ENCODE measurements at places on chromosomes 6 and 20. TPM values are rescaled to one million over a fixed set of nuclear protein-coding genes. Genes with fewer than 3 reads are reported as not detected.

TFAP2C gene
- total RNA-seq, result not detected

DNA sequence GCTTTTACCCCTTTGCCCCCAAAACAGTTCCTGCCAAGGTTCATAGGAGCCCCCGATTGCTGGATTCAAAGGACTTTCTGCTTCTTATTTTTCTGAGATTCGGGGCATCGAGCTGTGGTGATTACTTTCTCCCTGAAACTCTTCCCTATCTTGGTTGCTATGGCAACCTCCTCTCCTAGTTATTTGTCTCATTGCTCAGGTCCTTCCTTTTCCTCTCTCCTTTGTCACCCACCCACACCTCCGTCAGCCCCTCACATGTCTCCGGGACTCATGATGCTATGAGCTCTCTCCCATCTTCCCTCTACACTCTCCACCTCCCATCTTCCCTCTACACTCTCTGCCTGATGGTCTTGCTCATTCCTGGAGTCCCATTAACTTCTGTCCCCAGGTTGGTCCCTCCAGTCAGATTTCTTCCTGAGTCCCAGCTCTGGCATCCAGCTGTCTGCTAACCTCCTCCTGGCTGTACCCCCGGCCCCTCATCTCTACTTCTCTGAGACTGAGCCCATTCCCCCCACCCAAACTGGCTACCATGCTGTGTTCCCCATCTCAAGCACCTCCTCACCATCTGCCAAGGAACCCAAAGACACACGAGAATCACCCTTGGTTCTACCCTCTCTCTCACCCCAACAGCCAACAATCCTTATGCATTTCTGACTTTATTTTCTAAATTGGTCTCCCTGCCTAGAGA lies 30.2 kb upstream of the NNAT start:
- H3K36me3 ChIP-seq, result no peaks in the 10 kb centered on the region
- no peaks in the 10 kb centered on the region for H3K4me1 ChIP-seq
- no peak for DNase-seq
- no peak overlapping the region for H3K4me3 ChIP-seq

DNA sequence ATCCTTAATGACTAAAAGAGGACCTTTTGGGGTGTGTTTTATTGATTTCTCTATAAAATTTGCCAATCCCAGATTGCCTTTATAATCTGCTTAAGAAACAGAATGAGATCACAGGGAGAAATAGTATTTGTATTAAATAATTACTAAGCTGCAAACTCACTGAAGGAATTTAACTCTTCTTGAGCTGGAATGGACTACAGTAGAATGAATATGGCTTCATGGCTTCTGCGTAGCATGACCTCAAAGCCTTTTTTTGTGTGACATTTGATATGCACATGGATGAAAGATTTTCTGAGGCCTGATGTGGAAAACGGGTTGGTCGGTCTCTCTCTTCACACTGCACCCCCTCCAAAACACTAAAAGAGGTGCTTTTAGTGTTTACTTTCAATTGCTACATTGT lies 115.9 kb downstream of the QKI start:
- H3K27me3 ChIP-seq, result no peaks in the 10 kb centered on the region
- H3K36me3 ChIP-seq, result no peaks in the 10 kb centered on the region
- DNase-seq, result no peak

DNA sequence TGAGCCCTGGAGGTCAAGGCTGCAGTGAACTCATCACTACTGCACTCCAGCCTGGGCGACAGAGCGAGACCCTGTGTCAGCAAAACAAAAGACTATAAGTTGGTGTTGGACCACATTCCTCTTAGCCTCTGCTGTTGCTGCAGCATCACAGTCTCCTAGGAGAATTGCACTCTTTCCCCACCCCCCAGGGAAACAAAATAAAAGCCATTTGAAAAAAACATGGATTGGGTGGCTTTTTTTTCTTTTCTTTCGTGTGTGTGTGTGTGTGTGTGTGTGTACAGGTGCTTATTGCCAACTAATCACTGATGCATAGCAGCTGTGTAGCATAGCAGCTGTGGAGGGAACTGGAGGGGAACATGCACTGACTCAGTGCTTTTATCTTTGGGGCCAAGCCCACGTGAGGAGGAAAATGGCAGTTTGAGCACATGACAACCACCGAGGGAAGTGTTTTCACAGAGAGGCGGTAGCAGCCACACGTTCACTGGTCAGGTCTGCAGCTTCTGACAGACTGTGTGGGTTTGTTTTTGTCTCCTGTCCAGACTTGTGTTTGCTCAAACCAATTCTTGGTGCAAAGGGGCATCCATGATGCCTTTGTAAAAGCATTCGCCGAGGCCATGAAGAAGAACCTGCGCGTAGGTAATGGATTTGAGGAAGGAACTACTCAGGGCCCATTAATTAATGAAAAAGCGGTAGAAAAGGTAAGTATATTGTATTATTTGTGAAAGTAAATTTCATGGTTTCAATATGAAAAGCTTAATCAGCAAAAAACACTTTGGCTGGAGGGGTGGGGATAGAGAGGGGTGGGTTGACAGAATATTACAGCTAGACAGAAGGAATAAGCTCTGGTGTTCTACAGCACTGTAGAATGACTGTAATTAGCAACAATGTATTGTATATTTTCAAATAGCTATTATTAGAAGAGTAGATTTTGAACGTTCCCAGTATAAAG lies 27.7 kb downstream of the ALDH5A1 start:
- no peaks in the 10 kb centered on the region for H3K4me1 ChIP-seq
- no peak for DNase-seq
- H3K36me3 ChIP-seq, result no peaks in the 10 kb centered on the region
- no peaks in the 10 kb centered on the region for H3K27me3 ChIP-seq
- H3K27ac ChIP-seq, result no peak overlapping the region

DST gene
- 1.7 TPM for total RNA-seq

All from CD8-positive, alpha-beta memory T cell (primary cell).